ENCODE measurements at places on chromosomes 7 and 10.

DNA sequence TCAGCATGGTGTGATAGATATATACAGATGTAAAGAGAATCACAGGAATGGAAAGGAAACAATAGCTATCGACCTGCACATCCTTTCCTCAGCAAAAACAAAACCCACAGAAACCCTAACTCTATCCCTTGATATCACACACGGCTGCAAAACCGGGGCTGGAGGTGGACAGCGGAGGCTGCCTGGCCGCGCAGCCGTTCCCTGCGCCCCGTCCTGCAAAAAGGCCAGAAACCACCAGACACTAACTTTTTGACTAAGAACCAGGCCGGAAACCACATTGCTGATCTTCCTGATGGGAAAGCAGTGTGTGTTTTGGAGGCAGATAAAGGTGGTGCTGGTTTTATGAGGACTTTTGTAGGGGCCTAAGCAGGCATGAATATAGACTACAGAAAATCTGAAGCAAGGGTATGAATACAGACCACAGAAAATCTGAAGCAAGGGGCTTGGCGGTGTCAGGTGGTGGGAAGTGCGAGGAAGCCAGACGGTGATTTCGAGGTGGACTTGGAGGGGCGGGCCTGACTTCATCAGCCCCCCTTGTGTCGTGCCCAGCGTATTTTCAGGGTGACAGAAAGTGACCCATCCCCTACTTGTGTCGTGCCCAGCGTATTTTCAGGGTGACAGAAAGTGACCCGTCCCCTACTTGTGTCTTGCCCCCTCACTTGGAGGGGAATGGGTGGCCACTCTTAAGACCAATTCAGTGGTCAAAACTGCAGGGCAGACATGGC lies 123.3 kb downstream of the WDR37 start:
- DNase-seq: no peak

DNA sequence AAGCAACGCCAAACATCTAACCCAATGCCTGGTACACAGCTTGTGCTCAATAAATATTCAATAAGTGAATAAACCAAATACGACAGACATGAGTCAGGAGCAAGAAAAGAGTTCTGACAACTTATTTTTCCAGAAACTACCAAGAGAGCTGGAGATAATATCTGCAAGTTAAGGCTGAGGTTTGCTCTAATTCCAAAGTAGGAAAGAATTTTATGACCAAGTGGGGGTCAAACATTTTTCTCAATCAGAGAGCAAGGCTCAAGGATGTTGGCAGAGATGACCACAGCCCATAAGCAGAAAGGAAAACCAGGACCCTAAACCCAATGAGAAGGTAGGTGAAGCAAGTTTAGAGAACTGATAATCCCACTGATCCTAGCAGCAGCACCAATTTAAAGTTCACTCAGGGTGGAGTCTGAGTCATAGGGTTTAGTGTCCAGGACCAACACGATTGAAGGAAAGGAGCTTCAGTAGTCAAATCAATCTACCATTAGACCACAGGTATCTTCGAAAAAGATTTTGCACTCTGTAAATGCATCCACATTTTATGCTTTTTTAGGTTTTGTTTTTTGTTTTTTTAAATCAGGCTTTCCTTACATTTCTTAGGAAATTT lies 49.3 kb upstream of the KCNIP2 start:
- DNase-seq: no peak

DNA sequence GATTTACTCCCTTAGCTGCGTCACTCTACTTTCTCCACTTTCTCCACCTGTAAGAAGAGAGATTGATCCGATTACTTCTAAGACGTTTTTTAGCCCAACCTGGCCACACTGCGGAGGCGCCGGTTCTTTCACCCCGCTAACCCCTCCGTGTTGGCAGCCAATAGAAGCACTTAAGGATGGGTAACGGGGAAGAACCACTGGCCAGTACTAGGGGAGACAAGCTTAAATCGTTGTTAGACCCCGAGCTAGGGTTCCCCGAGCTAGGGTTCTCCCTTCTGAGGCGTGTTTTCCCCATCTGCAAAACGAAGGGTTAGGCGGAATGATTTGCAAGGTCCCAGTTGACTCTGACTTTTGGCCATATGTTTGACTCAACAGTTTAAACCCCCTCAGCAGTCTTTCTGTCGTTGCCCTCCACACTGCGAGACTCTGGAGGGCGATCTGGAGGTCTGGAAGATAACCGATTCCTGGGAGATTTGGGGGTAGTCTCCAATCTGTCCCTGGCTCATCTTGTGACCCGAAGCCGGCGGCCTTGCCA lies 644 bp downstream of the UMAD1 start:
- no peak for DNase-seq

DNA sequence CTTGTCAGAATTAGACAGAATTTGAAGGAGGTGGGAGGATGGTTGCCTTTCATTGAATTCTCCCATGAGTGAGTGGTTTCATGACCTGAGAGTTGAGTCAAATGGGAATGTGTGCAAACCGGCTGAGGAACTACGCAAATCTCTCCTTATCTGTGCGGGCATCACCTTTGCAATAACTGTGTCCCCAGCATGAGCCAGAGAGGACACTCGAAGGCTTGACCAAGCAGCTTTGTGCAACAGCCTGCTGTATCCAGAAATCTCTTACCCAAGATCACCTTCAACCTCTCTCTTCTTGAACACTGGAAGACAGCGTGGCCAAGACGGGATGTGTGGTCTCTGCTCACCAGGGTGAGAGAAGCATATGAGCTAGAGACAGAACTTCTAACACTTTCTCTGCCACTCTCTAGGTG lies 93.8 kb upstream of the IKZF1 start:
- DNase-seq: no peak

GRCh38 chr7:108120196-108120595 lies 10.0 kb downstream of the LAMB4 start:
- no peak for DNase-seq

DNA sequence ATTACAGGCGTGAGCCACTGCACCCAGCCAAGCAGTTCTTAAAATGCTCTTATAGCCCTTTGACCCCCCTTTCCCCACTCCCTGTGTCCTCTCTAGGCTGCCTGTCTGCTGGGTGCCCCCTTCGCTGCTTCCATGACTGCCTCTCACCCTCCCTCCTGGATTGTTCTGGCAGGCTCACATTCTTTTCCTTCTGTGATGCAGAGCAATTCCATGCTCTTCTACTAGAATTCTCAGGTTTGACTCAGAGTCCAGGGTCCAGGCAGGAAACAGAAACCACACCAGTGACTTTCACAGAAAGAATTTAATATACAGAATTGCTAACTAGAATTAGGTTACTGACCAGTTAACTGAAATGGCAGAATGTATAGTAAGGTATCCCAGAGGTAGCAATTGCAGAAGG lies 244.8 kb downstream of the BAMBI start:
- DNase-seq: no peak

All from B cell (primary cell).